Stimulated activated CD8-positive, alpha-beta memory T cell treated with anti-CD3 and anti-CD28 coated beads, Interleukin-2, amount 100 ng/mL, for 1 hour (primary cell): ENCODE measurements at places on chromosomes 1 and 21.

DNA sequence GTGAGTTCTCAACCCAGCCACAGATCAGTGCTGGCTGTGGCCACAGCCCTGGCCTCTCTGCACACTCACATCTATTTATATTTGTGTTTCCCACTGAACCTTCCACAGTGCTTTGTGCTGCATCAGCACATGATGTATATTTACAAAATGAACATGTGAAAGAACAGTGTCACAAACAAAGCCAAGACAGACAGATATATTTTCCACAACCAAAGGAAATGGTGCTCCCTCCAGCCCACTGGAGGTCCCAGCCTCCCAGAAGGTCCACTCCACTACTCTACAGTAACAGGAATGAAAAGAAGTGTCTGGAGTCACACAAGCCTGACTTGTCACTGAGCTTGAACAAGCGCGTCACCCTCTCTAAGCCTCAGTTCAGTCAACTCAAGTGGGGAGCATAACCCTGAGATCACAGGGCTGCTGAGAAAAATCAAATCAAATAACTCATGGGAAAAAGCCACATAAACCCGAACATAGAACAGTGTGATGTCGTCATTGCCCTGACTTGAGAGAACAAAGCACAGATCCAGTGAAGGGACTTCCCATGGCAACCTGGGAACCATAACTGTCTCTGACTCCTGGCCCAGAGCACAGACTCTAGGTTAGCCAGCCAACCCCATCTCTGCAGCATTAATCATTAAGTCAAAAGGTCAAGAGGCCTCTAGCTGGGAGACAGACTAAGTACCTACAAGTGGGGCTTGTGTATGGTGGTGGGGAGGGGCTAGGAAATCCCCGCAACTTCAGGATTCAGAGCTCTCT, 121.2 kb downstream of the TRABD2B start:
- DNase-seq, result no peak

GRCh38 chr1:59693406-59693805, 121.3 kb upstream of the HOOK1 start:
- no peak for DNase-seq

DNA sequence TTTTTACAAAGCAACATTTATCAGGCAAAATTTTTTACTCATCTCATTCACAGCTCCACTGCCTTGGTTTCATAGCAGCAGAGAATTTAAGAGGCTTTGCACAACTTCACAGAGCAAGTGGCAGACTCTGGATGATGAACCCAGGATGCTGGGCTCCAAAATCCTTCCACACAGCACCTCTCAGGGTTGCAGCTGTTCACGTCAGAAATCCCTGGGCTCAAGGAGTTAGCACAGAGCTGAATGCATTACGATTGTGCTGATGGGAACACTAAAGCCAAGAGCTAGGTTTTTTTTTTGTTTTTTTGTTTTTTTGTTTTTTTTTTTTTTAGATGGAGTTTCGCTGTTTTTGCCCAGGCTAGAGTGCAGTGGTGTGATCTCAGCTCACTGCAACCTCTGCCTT, 2.4 kb upstream of the HTR6 start:
- DNase-seq, result no peak

DNA sequence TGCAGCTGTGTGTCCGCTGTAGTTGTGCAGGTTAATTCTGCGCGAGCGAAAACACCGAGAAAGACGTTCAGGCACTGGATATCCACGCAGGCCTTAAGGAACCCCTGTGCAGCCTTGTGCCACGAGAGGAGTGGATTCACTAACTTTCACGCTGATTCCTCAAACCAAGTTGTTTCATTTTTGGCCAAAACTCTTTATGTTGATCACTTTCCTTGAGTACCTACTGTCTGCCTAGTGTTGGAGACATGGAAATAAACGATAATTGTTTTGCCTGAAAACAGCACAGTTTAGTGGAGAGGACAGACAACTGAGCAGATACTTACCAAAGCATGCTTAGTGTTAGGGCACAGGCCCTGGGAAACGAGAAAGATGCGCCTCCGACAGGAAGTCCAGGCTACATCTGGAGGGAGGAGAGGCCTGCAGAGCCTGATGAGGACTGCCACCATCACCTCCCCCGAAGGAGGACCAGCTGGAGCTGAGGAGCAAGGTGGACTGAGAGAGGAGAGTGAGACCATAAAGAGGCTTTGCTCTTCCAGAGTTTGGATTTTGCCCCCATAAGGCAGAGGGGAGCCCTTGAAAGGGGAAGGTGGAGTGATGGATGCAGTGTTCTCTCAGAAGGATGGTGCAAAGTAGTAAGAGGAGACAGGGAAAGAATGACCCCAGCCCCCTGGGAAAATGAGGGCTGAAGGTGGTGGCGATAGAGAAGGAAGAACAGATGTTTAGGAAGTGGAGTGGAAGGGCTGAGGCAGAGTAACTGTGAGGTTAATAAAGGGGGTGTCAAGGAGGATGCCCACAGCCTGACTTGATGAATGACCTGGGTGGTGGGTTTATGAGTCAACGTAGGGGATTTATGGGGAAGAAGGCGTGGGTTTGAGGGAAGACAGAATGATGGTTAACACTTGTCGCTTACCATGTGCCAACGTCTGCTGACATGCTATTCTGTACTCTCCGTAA, 956 bp upstream of the SCAF4 start:
- no peak for DNase-seq

DNA sequence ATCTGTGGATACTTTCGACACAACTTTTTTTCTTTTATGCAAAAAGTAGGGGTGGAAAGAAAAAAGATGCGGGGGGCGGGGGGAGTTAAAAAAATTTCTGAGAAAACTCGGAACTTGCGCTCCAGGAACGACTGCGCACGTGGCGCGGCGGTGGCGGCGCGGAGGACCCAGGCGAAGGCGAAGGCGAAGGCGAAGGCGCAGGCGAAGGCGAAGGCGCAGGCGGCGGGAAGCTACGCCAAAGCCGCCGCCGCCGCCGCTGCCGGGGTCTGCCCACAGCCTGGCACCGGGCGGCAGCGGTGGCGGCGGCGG, 208 bp upstream of the BARHL2 start:
- no peak for DNase-seq

DNA sequence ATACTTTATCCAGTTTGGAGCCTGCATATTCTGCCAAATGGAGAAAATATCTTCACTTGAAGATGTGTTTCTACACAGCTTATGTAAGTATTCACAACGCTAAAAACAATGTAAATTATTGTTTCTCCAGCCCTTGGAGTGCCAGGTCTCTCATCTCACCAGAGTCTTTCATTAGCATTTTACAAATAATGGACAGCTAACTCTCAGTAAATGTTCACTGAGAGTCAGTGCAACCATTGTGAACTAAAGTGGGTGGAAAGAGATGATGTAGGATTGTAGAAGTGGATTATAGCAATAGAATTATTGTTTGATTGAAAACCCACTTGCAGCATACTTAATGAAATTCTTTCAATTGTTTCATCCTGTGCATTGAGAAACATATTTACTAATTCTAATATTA, 8.3 kb upstream of the FAM177B start:
- no peak for DNase-seq

- no peak for DNase-seq
Measured at GRCh38 chr1:110050602-110051261, 16.3 kb downstream of the STRIP1 start.

- no peak for DNase-seq
Measured at GRCh38 chr1:24175033-24175755, 11.9 kb downstream of the IFNLR1 start.

GRCh38 chr21:44702111-44702972, 5.4 kb downstream of the KRTAP10-12 start:
- DNase-seq, result no peak

- no peak for DNase-seq
Measured at GRCh38 chr1:64167176-64167575, 36.2 kb upstream of the UBE2U start.

GRCh38 chr1:58966103-58966916, 182.5 kb upstream of the JUN start:
- DNase-seq, result no peak

DNA sequence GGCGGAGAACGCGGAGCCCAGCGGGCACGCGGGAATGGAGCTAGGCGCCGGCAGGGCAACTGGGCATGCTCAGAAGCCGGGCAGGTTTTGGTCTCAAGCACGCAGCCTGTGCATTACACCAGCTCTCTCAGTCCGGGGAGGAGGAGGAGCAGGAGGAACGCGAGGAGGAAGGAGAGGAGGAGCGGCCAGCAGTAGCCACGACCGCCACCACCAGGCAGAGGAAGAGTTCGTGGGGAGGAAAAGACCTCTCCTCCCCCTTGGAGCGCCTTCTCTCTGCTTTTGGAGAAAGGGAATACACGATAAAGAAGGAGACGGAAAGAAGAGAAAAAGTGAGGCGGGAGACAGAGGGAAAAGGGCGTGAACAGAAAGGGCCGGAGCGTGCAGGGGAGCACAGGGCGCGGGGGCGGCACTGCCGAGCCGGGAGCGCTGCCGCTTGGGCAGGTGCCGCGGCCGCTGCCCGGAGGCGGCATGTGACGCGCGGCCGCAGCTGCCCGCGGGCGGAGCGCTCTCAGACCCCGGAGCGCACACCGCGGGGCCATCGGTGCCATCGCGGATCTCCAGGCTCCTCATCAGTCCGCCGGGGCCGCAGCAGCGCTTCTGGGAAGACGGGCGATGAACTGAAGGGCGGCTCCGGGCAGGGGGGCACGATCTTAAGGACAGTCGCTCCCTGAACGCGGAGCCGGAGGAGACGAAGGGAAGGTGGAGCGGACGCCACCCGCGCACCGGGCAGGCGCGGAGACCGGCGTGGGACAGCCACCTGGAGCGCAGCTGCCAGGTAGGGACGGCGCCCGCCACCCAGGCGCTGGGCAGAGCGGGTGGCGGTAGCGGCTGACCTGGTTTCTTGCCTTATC, at the start of gene CHRM3:
Gene CHRM3 (plus strand): TSS at position 116 of the 851 bp plus-strand sequence. CDS start 520,884 bp downstream, outside the sequence.
- DNase-seq, result no peak

GRCh38 chr1:182766881-182767645, 22.5 kb upstream of the NPL start:
- DNase-seq, result no peak

- no peak for DNase-seq
Measured at GRCh38 chr1:179164494-179164893, 65.0 kb downstream of the ABL2 start.

DNA sequence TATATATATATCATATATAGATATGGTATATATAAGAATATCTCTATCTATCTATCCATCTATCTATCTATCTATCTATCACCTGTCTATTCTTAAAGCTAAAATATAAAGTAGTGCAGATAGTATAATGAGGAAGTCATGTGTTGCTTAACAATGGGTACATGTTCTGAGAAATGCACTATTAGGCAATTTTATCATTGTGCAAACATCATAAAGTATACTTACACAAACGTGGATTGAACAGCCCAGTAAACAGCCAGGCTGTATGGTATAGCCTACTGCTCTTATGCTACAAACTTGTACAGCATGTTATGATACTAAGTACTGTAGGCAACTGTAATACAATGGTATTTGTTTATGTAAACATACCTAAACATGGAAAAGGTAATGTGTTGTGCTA, 621.0 kb upstream of the NCAM2 start:
- DNase-seq, result no peak

GRCh38 chr1:19462781-19463503, 22.4 kb downstream of the CAPZB start:
- DNase-seq, result peak; percentile 42

DNA sequence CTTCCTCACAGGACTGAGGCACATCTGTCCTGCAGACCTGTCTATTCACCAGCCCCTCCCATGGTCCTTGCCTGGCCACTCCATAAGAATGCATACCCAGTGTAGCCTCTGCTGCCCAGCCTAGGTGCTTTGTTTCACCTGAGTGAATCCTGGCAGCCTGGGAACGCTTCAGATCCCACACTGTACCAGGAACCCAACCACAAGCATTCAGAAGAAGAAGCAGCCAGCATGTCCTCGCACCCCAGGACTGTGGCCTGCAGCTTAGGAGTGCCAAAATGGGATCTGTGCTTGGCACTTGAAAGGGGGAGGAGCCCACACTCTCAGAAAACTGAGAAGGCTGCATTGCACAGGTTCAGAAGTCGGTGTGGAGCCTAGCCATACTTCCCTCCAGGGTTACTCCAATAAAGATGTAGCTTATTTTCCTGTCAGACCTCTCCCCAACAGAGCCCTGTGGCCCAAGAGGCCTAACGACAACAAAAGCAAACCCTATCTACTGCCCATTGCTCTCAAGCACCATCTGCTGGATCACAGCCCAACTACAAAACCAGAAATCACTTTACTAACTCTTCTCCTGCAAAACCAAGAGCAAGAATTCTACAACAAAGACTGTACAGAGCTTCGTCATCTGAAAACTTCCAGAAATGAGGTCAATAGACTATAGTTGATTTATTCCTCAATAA, 923.1 kb upstream of the NEGR1 start:
- no peak for DNase-seq

GRCh38 chr1:225816643-225817538, 7.0 kb downstream of the EPHX1 start:
- no peak for DNase-seq

DNA sequence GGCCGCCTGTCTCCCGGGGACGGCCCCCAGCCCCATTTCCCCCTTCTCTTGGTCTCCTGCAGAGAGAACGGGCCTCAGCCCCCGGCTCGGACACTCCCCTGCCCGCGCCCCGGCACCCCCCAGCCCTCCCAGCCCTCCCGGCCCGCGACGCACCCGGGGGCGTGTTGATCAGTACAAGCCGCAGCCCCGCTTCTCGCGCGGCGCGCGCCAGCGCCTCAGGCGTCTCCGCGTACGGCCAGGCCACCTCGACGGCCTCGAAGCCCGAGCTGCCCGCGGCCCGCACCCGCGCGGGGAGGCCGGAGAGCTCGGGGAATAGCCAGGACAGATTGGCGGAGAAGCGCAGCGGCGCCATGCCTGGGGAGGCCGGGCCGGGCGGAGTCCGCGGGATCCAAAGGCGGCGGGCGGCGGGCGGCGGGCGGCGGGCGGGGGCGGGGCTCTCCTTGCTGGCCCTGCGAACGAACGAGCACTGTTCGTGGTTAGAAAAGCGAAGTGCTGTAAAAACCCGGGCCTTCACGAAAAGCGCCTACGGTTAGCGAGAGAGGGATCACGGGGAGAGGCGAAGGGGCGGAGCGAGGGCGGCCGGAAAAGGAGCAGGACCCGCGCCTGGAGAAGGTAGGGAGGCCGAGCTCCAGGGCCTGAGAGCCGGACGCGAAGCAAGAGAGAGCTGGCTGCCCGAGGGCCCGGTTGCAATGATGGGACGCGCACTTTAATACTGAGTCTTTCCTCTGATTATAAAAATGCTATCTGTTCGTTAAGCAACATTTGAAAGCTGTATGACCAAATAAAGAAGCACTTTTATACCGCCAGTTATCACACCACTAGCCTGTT, at the start of gene HYI:
Gene HYI (minus strand): TSS at position 490 of the 828 bp plus-strand sequence. CDS start 138 bp downstream, at position 352.
- DNase-seq, result peak; percentile 7

DNA sequence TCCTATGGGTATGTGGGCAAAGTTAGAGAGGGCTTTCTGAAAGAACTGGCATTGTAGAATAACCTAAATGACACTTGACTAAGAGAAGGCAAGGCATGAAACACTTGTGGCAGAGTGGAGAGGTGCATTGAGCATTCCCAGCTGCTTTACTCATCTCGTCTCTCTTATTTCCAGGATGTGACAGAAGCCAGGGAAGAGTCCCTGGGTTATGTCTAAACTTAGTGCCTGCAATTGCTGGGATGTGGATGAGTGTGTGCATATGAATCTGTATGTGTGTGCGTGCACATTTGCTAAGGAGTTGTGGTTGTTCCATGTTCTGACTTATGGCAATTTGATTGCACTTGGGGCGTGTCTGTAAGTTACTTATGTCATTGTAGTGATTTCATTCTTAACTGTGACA, 1326.5 kb upstream of the B3GALT2 start:
- no peak for DNase-seq
